ENCODE measurements at places on chromosomes 2 and 18.

- no peak for DNase-seq
Measured at GRCh38 chr18:49890041-49890440, 76.7 kb upstream of the ACAA2 start.

DNA sequence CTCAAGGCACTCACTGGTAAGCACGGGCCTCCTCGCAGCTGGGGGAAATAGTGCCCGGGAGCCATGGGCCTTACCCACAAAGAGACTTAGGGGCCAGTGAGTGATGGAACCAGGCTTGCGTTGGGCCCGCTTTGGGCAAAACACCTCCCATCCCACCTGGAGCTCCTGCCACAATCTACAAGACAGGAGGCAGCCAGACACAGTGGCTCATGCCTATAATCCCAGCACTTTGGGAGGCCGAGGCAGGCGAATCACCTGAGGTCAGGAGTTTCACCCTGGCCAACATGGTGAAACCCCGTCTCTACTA is 88.2 kb downstream of the TFCP2L1 start:
- DNase-seq, result no peak

- no peak for DNase-seq
Measured at GRCh38 chr18:22300665-22301636, 116.8 kb downstream of the CTAGE1 start.

DNA sequence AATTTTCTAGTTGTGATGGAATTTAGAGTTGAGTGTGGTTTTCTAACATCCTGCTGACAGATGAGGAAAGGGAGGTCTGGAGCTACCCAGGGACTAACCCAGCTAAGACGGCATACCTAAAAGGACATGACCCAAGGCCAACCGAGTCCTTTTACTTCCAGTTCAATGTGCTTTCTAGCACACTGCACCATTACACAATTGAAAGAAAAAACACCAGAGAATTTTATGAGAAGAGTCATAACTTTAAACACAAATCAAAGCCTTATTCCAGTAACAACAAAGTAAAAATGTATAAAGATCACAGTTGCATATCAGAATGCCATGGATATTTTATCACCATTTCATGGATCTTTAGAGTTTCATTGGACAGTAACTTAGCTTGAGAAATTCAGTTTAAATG is 480.3 kb downstream of the MEIS1 start:
- DNase-seq, result no peak

- DNase-seq, result no peak
Measured at GRCh38 chr2:168780669-168781071, 21.8 kb upstream of the NOSTRIN start.

GRCh38 chr2:195737511-195738325 is 80.7 kb downstream of the SLC39A10 start:
- DNase-seq, result no peak

DNA sequence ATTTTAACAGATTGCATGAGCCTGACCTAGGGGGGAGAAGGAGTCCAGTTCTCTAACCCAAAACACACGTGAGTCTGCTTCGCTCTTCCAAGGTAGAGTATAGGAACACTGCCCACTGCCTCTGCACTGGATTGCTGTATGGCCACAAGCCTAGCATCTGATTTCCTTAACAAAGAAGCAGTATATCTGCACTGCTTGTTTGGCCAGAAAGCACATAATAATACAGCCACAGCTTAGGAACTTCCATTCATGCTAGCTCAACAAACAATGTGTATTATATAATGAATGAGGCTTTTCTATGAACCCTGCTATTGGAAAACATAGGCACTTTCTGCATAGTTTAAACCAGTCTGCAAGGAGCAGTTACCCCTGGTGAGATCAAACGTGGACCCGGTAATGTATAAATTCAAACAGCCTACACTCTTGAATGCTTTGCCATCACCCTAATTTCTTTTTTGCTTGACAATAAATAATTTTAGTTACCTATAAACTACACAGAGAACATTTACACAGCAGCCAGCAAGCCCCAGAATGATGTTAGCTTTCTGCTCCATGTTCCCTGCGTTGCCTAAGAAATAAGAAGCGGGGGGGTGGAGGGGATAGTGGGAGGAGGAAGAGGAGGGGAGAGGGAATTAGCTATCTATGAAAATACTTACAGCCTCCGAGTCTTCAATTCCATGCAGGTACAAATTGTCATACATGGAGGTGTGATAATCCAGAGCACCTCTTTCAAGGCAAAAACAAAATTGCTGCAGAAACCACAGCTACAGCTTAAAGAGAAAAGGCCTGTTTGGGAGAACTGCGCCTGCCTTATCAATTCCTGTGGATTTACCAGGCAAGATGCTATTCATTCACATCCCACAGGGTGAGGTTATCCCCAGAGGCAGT is 125.6 kb downstream of the CACNB4 start:
- no peak for DNase-seq

GRCh38 chr2:10380048-10380926 is 67.8 kb downstream of the ODC1 start:
- no peak for DNase-seq

- no peak for DNase-seq
Measured at GRCh38 chr2:199596549-199596948, 138.8 kb upstream of the SATB2 start.

DNA sequence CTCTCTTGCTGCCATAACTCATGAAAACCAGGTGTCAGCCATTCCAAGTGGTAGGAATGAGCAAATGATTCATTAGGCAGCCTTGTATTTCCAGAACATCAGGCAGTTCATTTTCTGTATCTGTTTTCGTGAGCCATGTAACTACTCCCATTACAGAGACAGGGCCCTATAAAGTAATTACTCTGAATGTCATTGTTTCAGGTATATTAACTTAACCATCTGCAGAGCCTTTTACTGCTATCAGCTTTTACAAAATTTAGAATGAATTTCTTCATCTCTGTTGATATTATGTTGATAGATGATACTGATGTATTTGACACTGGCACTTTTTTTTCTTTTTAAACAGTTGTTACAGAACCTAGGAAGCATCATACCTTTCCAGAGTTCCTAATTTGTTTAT is 69.9 kb downstream of the MGAT5 start:
- DNase-seq, result no peak

GRCh38 chr2:38384338-38384737 is 7.3 kb upstream of the ATL2 start:
- no peak for DNase-seq

GRCh38 chr2:3132966-3133365 is 244.7 kb downstream of the EIPR1 start:
- DNase-seq, result no peak

Measured in stimulated activated CD8-positive, alpha-beta memory T cell treated with anti-CD3 and anti-CD28 coated beads, Interleukin-15, amount 100 ng/mL, for 24 hours (primary cell).